Left cardiac atrium (tissue), 4 donors: ENCODE measurements at places on chromosomes 16 and 17.

DNA sequence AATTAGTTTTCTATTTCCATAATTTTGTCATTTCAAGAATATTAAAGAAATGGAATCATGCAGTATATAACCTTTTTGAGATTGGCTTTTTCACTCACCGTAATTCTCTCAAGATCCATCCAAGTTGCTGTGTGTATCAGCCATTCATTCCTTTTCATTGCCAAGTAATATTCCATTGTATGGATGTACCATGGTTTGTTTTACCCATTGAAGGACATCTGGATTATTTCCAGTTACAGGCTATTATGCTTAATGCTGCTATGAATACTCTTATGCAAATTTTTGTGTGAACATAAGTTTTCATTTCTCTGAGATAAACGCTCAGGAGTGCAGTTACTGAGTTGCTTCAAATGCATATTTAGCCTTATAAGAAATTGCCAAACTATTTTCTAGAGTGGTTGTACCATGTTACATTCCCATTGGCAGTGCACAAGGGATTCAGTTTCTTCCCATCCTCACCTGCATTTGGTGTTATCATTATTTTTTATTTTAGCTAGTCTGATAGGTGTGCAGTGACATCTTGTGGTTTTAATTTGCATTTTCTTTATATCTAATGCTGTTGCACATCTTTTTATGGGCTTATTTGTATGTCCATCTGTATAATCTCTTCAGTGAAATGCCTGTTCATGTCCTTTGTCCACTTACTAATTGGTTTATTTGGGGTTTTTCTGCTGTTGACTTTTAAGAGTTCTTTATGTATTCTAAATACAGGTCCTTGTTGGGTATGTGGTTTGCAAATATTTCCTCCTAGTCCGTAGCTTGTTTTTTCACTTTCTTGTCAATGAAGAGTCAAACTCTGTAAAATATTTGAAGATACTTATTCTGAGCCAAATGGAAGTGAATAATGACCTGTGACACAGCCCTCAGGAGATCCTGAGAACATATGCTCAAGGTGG, 32.7 kb downstream of the BMERB1 start:
- no peak for DNase-seq

DNA sequence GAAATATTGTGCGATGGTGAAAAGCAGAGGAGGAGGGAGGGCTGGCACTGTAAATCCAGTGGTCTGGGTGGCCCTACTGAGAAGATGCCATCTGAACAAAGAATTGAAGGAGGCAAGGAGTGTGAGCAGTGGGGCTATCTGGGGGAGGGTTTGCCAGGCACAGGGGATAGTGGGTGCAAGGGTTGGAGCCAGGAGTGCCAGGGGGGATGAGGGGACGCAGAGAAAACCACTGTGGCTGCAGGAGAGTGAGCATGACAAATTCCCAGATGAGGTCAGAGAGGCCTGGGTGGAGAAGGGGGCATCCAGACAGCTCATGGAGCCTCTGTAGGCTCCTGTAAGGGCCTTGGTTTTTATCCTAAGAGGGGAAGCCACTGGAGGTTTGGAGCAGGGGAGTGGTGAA, 4.8 kb downstream of the XYLT2 start:
- no peak for DNase-seq

DNA sequence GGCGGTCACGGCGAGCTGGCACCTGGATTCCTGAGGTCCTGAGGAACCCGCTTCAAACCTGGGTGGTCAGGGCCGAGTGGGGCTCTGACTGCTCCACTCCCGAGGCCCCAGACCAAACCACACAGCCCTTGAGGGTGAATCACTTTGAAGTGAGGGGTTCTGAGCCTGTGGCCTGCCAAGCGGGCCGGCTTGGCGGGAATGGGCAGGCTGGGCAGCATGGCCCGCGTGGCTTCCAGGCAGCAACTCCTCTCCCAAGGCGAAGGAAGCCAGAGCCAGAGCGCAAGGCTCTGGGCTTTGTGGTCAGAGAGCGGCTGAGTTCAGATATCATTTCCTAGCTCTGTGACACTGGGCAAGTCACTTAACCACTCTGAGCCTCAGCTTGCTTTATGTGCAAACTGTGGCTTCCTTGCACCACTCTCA, 42.7 kb downstream of the CMIP start:
- no peak for DNase-seq

DNA sequence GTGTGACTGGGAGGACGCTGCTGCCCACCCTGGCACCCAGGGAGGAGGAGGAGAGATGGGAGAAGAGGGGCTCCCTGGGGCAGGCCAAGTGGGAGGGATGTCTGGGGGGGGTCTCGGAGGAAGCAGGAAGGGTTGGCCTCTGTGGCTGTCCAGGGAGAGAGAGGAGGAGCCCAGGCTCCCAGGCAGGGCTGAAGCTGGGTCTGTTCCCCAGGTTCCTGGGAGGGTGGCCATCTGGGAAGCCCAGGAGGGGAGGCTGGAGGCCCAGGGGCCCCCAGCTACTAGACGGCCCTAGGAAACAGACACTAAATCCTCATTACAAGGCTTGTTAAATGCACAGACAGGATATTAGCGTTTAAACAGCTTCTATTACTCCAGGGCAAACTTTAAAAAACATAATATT, 139.8 kb downstream of the ENGASE start:
- DNase-seq = no peak

- no peak for DNase-seq
Measured at GRCh38 chr16:57761301-57761700, 25.7 kb downstream of the KATNB1 start.

- no peak for DNase-seq
Measured at GRCh38 chr16:11494029-11494428, 92.7 kb downstream of the LITAF start.

DNA sequence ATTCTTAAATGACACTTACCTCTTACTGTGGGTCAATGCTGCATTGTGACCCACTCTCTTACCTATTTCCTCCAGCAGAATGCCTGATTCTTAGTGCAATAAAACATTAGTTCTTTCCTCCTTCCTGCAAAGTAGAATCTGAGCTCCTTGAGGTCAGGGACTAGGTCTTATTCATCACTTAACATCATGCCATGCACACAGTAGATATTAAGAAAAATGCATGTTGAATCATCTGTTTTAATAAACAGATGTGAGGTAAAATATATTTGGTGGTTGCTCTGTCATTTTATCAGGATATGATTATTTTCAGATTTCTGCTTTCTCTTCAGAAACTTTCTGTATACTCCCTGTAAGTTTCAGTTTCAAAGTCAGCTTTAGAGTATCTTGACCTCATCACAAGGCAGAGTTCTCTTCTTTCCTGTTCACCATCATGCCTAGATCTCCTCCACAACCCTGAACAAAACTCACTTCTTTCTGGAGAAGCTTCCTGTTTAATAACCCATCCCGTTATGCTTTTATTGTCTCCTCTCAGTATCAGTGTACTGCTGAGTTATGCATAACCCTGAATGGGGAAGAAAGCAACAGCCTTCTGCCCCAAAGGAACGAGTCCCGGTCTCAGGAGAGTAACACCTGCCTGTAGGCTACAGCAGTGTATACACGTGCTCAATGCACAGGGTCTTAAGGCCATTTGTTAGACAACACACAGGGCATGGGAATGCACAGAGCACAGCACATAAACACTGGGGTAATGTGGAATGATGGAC, 30.3 kb upstream of the SUPT4H1 start:
- no peak for DNase-seq

DNA sequence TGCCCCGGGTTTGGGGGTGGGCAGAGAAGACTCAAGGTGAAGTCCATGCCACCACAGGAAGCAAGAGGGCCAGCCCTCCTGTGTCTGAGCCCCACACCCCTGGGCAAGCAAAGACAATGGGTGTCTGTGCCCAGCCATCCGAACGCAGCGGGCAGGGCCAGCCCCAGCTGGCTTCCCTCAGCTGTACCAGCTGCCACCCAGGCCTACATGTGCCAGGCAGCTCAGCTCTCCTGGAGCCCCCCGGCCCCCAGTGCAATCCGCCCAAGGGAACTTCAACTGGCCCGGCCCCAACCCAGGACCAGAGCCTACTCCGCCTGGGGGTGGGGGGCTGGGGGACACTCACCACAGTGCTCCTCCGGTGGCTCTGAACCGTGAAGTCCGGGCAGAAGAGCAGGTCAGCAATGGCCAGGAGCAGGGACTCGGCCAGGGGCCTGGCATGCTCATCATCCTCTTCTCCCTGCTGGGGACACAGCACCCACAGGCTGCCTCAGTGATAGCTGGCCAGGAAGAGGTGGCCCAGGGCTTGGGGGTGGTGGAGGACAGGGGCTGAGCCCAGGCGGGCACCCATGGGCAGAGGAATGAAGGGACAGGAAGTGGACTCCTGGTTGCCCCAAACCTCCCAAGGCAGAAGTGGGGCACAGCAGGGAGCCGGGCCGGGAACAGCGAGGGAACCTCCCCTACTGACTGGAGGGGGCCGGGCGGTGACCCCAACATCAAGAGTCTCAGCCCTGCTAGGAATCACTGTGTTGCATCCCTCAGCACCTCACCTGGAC, 9.8 kb downstream of the HID1 start:
- DNase-seq = no peak

DNA sequence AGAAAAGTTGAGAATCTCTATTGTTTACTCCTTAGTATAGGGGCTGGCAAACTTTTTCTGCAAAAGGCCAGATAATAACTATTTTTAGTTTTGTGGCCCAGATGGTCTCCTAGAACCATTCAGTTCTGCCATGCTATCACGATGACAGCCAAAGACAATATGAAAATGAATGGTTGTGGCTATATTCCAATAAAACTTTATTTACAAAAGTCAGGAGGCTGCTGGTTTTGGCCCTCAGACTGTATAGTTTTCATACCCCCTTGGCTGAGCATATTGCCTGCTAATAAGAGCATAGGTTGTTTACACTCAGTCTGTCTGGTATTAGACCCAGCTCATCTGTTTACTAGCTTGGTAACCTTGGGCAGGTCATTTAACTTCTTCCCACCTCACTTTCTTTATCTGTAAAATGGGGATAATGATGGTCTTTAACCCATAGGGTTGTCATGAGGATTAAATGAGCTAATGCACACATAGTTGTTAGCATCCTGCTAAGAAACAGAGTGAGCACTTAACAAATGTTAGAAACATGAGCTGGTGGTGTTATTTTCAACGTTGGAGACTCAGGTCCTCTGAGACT, 156.3 kb downstream of the MSI2 start:
- no peak for DNase-seq

- DNase-seq = no peak
Measured at GRCh38 chr16:84875846-84876245, 56.1 kb downstream of the CRISPLD2 start.

- no peak for DNase-seq
Measured at GRCh38 chr16:72645538-72645937, 402.4 kb downstream of the ZFHX3 start.

GRCh38 chr17:82437325-82437668, 13.3 kb downstream of the CYBC1 start:
- DNase-seq = no peak

GRCh38 chr17:77472468-77473310, 331.9 kb downstream of the SEC14L1 start:
- peak; percentile 24 for DNase-seq

DNA sequence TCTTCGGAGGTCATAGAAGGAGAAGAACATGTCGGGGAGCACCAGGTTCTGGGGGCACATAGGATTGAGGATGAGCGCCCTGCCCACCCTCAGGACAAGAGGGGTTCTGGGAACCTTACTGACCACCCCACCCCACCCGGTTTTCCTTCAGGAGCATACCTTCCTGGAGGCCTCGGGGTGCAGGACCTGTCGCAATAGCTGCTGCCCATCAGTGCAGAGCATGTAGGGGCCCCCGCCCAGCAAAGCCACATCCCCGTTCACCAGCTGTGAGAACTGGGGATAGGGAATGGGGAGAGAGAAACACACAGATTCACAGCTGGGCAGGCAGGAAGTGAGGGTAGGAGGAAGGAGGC, 2.1 kb downstream of the ESRP2 start:
- no peak for DNase-seq

- no peak for DNase-seq
Measured at GRCh38 chr17:48532261-48532660, 1.4 kb upstream of the HOXB1 start.

DNA sequence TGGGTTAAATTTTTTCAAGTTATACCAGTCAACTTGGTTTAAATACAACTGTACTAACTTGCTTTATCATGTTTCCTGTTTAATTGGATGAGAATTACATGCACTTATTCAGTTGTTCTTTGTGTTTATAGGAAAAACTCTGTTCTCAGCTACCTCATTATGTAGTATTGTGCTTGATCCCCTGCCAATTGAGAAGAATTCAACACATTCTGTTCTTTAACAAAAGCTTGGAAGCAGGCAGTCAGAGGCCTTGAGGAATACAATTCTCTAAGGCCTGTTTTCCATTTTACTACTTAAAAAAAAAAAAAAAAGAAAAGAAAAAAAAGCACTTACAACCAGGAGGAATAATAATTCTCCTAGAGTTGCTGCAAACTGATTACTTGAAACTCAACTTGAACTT, 60.6 kb upstream of the CMIP start:
- no peak for DNase-seq

DNA sequence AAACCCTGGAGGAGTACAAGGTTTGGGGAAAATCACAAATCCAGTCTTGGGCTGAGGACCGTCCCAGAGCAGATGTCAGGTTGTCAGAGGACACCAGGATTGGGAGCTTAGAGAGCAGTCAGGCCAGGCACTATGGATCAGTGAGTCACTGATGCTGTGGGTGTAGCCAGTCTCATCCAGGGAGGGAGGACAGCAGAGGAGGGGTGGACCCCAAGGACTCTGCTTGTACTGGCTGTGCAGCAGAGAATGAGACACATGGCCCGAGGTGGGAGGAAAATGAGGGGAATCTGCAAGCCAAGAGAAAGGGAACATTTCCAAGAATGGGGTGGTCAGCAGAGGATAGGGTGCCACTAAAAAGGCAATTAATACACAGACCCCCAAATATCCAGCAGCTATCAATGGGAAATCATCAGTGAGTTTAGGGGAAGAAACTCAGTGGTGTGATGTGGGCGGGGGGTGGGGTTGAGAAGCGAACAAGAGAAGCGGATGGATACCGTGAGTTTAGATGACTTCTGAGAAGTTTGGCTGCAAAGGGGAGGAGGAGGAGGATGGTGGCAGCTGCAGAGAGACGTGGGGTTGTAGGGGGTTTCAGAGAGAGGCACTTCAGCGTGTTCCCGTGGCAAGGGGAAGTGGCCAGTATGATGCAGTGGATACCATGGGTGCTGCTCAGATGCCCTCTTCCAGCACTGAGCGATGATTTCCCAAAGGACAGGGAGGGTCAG, 43.9 kb downstream of the ARHGAP27 start:
- no peak for DNase-seq
